ENCODE measurements at places on chromosomes 6 and 20. TPM values are rescaled to one million over a fixed set of nuclear protein-coding genes. Genes with fewer than 3 reads are reported as not detected.

- peak overlapping the region; percentile 96 for H3K27ac ChIP-seq
- H3K4me1 ChIP-seq = peaks cover 46% of the 10 kb centered on the region
- no peak for DNase-seq
- H3K27me3 ChIP-seq = peaks cover 2% of the 10 kb centered on the region
- H3K36me3 ChIP-seq = peaks cover 9% of the 10 kb centered on the region
- H3K4me3 ChIP-seq = peak overlapping the region; percentile 98
These were observed 535 bp upstream of the ABCF1 start for GRCh38 chr6:30570740-30571074.

Gene PDE7B
- 0.42 TPM for total RNA-seq

GRCh38 chr20:38032585-38033329 lies 499 bp downstream of the TTI1 start:
- H3K27ac ChIP-seq = peak overlapping the region; percentile 99
- peak overlapping the region; percentile 98 for H3K4me3 ChIP-seq
- peaks cover 49% of the 10 kb centered on the region for H3K4me1 ChIP-seq
- H3K27me3 ChIP-seq = no peaks in the 10 kb centered on the region
- peaks cover 30% of the 10 kb centered on the region for H3K36me3 ChIP-seq
- DNase-seq = no peak

- peaks cover 16% of the 10 kb centered on the region for H3K4me1 ChIP-seq
- peak; percentile 29 for DNase-seq
- peak within 1 kb of the TSS; percentile 98 for H3K4me3 ChIP-seq
- no peaks in the 10 kb centered on the region for H3K27me3 ChIP-seq
- H3K36me3 ChIP-seq = peaks cover 6% of the 10 kb centered on the region
- H3K27ac ChIP-seq = peak within 1 kb of the TSS; percentile 96
These were observed at the start of gene TPMT for GRCh38 chr6:18154507-18155149. Gene TPMT, minus strand, starts transcription at chr6:18155077. Its CDS starts 5,950 bp downstream, at chr6:18149127.

DNA sequence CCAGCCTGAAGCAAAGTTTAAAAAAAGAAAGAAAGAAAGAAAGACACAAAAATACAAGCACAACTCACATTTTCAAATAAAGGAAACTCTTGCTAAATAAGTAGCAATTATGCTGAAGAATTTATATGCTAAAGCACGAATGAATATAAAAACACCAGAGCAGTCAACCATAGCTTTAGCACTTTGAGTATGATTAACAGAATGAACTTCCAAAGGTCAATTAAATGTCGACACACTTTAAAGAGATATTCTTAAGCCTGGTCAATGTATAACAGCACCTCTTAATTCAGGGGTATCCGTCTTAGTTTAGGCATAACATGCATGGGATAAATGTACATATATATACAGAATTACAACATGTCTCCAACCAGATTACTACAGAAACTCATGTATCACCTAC lies 125.9 kb downstream of the OGFRL1 start:
- H3K4me1 ChIP-seq = no peaks in the 10 kb centered on the region
- no peaks in the 10 kb centered on the region for H3K36me3 ChIP-seq
- no peak for DNase-seq

- H3K27ac ChIP-seq = no peak overlapping the region
- DNase-seq = no peak
These were observed 79.9 kb downstream of the GCLC start for GRCh38 chr6:53464927-53465460.

DNA sequence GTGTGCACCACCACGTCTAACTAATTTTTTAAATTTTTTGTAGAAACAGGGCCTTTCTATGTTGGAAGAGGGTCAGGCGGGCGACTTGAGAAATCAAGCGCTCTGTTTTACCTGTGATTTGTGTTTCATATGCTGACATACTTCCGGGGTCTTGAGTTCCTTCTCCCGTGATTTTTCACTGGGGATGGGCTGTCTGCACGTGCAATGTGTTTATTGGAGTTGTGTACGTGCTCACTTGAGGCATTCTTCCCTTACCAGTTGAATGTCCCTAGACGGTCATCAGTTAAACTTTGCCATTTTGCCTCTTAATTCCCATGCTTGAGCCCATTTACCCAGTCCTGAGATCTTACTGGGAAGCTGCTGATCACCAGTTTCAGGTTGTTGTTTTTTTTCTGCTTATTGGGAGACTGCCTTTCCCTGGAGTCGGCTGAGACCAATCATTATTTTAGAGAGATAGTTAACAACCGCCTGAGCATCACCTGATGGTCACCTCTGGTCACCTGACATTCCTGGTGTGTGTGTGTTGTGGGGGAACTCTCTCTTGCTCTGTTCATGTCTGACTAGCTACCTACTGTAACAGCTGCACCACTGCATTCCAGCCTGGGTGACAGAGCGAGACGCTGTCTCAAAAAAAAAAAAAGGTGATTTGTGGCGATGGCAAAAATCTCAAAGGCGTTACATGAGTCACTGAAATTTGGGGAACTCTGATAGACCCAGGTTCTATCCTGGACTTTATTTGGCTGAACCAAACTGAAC lies 34.8 kb upstream of the NCOA3 start:
- H3K4me3 ChIP-seq = no peak overlapping the region
- H3K36me3 ChIP-seq = no peaks in the 10 kb centered on the region
- peaks cover 2% of the 10 kb centered on the region for H3K4me1 ChIP-seq

DNA sequence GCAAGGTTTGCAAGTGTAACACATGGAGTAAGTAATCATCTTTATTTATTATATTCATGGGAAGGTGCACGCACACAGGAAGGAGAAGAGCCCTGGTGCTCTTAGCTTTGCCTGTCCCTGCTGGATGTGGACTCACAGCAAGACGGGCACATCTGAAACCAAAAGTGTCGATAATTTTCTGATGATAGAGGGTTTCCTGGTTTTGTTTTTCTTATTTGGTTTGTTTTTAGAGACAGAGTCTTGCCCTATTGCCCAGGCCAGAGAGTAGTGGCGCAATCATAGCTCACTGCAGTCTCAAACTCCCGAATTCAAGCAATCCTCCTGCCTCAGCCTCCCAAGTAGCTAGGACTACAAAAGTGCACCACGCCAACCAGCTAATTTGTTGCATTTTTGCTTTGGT lies 7.8 kb upstream of the KHDC1L start:
- no peak for DNase-seq
- no peak overlapping the region for H3K4me3 ChIP-seq
- no peaks in the 10 kb centered on the region for H3K4me1 ChIP-seq

Gene EDN1
- total RNA-seq = 0.14 TPM

Gene CFAP206
- total RNA-seq = not detected

DNA sequence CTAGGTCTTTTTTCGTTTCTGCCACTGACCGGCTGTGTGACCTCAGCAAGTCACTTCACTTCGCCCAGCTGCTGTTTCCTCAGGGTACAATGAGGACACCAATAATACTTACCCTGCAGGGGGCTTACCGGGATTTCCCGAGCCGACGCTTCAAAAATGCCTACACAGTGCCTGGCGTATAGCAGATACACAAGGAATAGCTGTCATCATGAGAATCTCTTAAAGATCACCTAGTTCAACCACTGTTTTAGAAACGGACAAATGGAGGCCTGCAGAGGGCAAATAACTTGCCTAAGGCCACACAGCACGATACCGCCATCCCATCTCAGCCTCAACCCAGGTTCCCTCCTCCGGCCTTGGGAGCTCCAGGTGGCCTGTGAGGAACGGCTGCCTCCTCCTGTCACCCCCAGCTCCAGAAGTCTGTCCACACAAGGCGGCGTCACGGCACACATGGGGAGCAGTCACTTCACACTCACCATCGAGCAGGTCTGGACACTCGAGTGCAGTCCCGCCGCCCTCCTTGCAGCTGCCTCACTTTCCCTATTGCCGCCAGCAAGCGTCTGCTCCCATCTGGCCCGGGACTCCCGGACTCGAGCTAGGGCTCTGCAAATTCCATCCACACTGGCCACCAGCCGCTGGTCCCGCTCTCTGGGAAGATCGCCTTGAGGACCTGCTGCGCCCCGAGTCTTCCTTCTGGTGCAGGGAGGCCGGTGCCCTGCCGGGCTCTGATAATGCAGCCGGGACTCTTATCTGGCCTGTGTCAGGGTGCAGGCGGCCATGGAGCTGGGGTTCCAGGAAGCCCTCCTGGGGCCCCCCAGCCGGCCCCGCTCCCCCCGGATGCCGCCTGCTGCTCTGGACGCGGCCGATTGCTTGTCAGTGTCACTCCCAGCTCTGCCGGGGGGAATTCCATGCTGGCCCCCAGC lies at the start of gene RIPOR3:
TSS of gene RIPOR3 (minus strand) at position 893 of the 923 bp plus-strand sequence. CDS start at position 479, 414 bp downstream.
- H3K27ac ChIP-seq = no peak within 1 kb of the TSS
- H3K4me3 ChIP-seq = no peak within 1 kb of the TSS
- peaks cover 55% of the 10 kb centered on the region for H3K27me3 ChIP-seq
- peak; percentile 30 for DNase-seq
- H3K4me1 ChIP-seq = peaks cover 5% of the 10 kb centered on the region
- H3K36me3 ChIP-seq = no peaks in the 10 kb centered on the region

Gene CST5
- not detected for total RNA-seq

DNA sequence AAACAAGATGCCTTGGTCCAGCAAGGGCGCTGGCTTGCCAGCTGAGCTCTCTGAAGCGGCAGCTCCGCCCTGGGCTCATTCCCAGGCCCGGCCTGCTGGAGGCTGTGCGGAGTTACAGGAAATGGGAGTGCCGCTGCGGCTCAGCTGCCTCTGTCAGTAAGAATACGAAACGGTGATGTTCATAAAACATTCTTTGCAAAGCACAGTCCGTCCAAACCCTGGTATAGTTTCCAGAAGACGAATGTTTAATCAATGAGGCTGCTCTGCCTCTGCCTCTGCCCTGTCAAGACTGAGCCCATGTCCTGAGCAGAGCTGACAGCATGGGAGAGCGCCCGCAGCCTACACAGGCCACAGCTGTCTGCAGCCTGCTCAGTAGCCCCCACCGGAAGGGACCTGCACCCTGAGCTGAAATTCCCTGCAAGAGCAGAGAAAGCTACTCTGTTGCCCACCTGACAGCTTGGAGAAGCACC lies 153.3 kb upstream of the SNX9 start:
- DNase-seq = no peak
- no peaks in the 10 kb centered on the region for H3K36me3 ChIP-seq
- peaks cover 3% of the 10 kb centered on the region for H3K27me3 ChIP-seq
- H3K4me3 ChIP-seq = peak overlapping the region; percentile 24
- peaks cover 7% of the 10 kb centered on the region for H3K4me1 ChIP-seq

DNA sequence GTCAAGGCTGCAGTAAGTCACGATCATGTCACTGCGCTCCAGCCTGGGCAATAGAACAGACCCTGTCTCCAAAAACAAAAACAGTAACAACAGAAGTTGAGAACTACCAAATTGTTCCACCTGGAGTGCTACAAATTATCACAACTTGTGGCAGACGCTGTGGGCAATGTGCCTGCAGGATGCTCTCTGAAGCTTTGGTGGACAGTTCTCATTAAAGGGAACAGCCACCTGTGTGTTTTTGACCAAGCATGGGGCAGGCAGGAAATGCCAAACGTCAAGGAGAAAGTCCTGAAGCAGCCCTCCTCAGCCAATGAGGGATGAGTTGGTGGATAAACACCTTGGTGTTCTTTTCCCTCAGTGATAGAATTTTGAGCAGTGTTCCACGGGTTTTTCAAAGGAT lies 15.8 kb downstream of the COX4I2 start:
- no peaks in the 10 kb centered on the region for H3K4me1 ChIP-seq
- no peaks in the 10 kb centered on the region for H3K36me3 ChIP-seq
- H3K4me3 ChIP-seq = no peak overlapping the region

GRCh38 chr20:50670126-50670862 lies 21.0 kb downstream of the RIPOR3 start:
- H3K4me1 ChIP-seq = no peaks in the 10 kb centered on the region
- no peak overlapping the region for H3K27ac ChIP-seq
- H3K36me3 ChIP-seq = no peaks in the 10 kb centered on the region
- DNase-seq = no peak

Gene BPI
- total RNA-seq = not detected

GRCh38 chr6:39263303-39264037 lies 34.2 kb upstream of the KCNK5 start:
- DNase-seq = no peak
- H3K27ac ChIP-seq = no peak overlapping the region
- H3K4me1 ChIP-seq = peaks cover 7% of the 10 kb centered on the region
- H3K4me3 ChIP-seq = no peak overlapping the region
- H3K36me3 ChIP-seq = no peaks in the 10 kb centered on the region

Gene CALHM6
- total RNA-seq = 23.2 TPM

- peaks cover 43% of the 10 kb centered on the region for H3K4me1 ChIP-seq
- H3K27me3 ChIP-seq = peaks cover 18% of the 10 kb centered on the region
- DNase-seq = no peak
- peak overlapping the region; percentile 75 for H3K4me3 ChIP-seq
- H3K36me3 ChIP-seq = no peaks in the 10 kb centered on the region
- peak overlapping the region; percentile 33 for H3K27ac ChIP-seq
These were observed 90.6 kb upstream of the MLN start for GRCh38 chr6:33894438-33894837.

GRCh38 chr6:125816828-125817280 lies 26.1 kb downstream of the NCOA7 start:
- H3K4me1 ChIP-seq = peaks cover 15% of the 10 kb centered on the region
- DNase-seq = no peak
- no peaks in the 10 kb centered on the region for H3K27me3 ChIP-seq
- peaks cover 45% of the 10 kb centered on the region for H3K36me3 ChIP-seq

Gene EFCAB8
- total RNA-seq = 0.47 TPM

Gene BPIFA1
- total RNA-seq = not detected

DNA sequence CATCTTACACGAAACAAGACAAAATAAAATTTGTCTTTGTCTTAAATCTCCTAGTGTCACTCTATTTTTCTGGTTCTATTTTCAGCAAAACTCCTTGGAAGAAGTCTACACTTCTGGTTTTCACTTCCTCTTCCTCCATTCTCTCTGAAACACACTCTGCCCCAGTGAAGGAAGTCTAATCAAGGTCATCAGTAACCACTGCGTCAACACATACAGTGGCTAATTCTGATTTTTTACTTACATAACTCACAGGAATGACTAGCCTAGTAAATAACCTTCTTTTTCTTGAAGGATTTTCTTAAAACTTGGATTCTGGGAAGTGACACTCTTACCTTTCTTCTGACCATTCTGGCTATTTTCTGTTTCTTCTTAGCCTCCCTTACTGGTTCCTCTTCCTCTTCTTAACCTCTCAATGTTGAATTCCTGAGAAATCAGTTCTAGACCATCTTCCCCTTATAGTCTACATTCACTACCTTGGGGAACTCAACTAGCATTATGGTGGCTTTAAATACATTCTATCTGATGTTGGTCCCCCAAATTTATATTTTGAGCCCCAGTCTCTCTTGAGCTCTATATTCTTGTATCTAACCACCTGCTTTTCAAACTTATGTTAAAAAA lies 37.5 kb downstream of the AIG1 start:
- H3K4me3 ChIP-seq = no peak overlapping the region
- H3K36me3 ChIP-seq = peaks cover 3% of the 10 kb centered on the region
- H3K27me3 ChIP-seq = no peaks in the 10 kb centered on the region
- DNase-seq = no peak
